ENCODE measurements at places on chromosomes 6 and 20.

- DNase-seq, result no peak
Observed at GRCh38 chr6:112235956-112236355, 18.4 kb downstream of the LAMA4 start.

DNA sequence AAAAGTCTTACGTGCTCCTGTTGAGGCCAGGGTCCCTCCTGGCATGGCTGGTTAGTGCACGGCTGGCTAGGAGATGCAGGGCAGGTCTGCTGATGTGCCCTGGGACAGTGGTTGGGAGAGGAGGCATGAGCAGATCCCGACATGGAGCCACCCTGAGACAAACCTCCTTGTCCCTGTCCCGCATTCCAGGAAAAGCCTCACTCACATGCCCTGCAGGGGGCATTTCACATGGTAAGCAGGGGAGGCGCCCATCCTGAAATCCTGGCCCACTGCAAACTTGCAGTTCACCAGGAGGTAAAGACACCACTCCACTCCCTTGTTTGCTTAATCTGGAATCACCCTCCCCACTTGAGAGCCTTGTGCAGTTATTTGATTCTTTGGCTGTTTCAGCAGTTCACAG, 116.7 kb upstream of the SLC24A3 start:
- no peak for DNase-seq

DNA sequence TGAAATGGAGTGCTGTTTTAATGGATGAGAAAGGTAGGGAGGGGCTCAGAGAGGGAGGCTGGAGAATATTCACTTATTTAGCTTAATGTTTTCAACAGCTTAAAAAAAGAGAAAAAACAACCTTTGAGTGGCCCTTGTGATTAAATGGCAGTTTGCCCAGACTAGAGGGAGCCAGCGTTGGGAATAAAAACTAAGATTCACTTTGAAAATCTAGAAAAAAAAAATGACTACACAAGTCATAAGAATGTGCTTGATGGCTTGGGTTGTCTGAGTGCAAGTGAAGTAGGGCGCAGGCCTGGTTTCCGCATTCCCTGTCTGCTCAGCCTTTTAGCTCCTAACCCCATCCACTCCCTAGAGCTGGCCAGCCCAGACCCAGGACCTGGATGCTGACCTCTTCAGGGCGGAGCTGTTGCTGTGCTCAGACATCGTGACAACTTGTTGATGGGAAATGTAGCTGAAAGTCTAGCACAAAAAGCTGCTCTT, 28.9 kb downstream of the UTRN start:
- no peak for DNase-seq

DNA sequence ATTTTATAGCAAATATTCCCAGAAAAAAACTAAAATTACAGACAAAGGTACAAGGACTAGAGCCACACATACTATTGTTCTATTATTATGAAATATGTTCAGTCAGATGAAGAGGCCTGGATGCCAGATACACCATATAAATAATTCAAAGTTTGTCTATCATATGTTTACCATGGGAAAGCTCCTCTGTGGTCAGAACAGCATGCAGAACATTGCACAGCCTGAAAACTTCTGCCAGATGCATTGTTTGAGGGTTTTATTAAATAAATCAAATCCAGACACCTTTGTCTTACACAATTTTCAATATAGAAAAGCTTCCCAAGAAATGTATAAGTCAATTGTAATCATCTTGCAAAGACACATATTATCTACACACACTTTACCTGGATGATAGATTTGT, 35.0 kb upstream of the COL21A1 start:
- DNase-seq, result no peak

GRCh38 chr20:52936351-52937340, 35.5 kb upstream of the TSHZ2 start:
- no peak for DNase-seq

DNA sequence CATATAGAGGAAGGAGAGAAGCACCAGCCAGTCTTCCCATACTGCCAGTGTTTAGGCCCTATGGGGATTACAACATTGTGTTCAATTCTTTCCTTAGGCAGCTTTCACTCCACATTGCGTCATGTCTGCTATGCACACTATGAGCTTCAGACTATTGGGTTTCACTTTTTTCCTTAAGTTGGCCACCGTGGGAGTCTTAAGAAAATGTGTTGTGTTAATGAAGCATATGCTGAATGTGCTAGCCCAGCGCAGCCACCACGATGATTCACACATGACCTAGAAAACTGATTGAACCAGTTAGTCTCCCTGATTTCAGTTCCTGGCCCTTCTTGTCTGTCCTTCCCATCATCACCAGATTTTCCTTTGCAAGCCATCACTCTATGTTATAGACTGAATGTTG, 21.5 kb downstream of the TUBB2B start:
- DNase-seq, result no peak

GRCh38 chr6:35195120-35195780, 18.5 kb upstream of the SCUBE3 start:
- no peak for DNase-seq

GRCh38 chr20:5949943-5950270, 426 bp downstream of the TRMT6 start:
- no peak for DNase-seq

GRCh38 chr6:148265054-148265453, 77.6 kb upstream of the SASH1 start:
- no peak for DNase-seq

DNA sequence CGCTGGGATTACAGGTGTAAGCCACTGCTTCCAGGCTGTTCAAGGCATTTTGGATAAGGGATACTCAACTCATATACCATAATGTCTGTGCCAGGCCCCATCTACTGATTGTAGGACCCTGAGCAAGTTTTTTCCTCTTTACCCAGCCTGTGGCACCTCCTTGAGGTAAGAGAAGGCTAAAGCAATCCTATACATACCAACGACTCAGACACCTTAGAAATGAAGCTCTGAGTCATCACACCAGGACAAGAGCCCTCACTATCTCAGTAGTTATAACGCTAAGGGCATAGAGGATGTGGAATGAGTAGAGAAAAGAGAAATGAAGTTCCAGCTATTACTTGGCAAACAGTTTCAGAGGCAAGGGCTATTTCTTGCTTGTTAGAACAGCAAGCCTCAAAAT, 16.9 kb downstream of the NDRG3 start:
- DNase-seq, result no peak

DNA sequence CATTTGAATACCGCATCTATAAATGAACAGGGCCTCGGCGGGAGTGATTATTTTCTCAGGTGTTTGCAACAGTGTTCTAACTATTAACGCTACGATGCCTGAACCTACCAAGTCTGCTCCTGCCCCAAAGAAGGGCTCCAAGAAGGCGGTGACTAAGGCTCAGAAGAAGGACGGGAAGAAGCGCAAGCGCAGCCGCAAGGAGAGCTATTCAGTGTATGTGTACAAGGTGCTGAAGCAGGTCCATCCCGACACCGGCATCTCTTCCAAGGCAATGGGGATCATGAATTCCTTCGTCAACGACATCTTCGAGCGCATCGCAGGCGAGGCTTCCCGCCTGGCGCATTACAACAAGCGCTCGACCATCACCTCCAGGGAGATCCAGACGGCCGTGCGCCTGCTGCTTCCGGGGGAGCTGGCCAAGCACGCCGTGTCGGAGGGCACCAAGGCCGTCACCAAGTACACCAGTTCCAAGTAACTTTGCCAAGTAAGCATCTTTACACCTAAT, 70.9 kb downstream of the HFE start:
- DNase-seq, result peak; percentile 72

DNA sequence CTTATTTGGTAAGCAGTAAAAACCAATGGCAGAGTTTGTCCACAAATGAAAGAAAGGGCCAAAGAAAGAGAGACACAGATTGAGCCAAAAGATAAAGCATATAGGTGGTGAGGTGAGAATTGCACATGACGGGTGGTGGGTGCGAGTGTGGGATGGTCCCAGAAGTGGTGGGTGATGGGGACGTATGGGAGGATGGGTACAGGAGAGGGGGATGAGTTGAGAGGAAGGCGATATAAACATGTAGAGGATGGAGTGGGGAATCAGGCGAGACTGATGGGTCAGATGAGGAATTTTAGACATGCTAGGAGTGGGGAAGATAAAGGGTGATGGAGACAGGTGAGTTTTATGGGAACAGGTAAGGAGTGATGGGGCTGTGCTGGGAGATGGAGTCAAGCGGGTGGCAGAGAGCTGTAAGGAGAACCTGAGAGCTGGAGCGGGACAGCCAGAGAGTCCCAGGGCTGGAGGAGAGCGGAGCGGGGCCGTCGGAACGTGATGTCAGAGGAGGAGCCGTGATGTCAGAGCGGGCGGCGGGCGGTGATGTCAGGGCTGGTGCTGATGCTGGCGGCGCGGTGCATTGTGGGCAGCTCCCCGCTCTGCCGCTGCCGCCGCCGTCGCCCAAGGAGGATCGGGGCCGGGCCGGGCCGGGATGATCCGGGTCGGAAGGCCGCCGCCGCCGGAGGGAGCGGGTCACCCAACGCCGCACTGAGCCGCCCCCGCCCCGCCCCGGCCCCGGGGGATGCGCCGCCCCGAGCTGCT, at the start of gene TTBK1:
TSS of gene TTBK1 (plus strand) at position 574 of the 756 bp plus-strand sequence. CDS start 3,180 bp downstream, outside the sequence.
- DNase-seq, result no peak

- DNase-seq, result no peak
Observed at GRCh38 chr6:36616893-36617521, 22.8 kb downstream of the SRSF3 start.

DNA sequence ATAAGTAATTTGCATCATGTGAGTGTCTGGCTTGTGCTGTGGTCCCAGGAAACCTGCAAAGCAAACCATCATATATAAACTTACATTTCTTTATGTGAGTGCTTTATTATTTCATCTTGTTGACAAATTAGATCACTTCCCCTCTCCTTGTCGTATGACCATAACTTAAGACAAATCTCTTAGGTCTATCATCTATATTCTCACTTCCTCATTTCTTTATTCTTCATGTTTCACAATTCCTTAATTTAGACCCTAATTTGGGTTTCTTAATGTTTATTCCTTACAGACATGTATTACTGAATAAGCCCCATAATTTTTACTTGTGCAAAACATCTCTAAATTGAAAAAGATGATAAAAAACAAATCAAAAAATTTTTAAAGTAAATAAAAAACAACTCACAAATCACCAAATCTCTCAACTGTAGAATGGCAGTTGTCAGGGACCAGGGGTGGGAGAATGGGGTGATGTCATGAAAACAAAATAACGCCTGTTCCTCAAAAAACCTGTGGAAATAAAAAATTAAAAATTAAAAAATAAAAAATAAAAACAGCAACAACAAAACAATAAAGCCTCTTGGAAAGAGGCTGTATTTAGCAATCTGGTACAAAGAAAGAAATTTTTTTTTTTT, 49.5 kb upstream of the FBXO30 start:
- DNase-seq, result no peak

- DNase-seq, result no peak
Observed at GRCh38 chr6:48475275-48475674, 364.3 kb upstream of the PTCHD4 start.

DNA sequence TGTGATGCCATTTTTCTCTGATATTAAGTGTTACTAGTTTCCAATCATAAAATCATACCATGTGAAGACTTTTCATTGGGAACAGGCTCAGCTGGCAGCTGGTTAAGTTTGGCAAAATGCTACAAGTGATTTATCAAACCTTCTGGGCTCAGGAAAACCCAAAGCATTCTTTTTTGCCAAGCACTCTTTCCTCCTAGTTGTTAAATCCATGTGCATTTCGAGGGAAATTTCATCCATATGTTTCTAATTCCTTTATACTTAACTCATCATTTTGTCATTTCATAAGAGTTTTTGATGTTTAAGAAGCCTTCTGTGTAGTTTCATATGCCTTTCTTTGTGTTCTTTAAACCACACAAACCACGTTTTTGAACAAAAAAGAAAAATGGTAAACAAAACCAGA, 217.6 kb upstream of the PDE10A start:
- DNase-seq, result no peak

DNA sequence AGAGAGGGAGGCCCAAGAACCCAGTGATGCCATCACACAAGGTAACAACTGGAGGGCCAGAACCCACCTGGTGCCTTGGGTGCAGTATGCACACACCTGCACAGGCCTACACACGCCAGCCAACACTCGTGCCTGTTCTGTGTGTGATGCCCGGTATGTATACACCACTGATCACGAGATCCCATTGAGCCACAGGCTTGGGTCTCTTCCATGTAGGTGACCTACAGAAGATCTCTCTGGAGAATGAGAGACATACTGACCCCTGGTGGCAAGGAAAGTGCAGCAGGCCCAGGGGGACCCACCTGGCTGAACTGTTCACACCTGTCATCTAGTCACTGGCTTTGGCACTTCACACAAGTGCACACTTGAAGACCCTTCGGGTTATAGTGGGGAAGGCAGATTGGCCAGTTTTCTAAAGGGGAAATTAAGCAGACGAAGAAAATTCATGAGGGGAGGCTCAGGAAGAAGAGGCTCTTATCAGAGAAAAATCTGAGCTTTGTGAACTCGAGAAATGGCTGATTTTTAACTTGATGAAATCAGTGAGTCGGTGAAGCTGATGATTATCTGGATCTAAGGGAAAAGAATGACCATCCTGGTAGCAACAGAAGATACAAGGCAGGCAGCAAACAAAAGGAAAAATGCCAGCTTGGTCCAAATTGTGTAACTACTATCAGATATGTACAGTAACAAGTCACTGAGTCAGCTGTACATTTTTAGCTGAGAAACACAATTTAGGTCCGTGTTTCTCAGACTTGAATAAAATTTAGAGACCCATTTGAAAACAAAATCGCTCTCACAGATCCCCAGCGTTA, 69.1 kb upstream of the PBOV1 start:
- DNase-seq, result no peak

GRCh38 chr20:59680148-59680650, 75.9 kb downstream of the PHACTR3 start:
- no peak for DNase-seq

DNA sequence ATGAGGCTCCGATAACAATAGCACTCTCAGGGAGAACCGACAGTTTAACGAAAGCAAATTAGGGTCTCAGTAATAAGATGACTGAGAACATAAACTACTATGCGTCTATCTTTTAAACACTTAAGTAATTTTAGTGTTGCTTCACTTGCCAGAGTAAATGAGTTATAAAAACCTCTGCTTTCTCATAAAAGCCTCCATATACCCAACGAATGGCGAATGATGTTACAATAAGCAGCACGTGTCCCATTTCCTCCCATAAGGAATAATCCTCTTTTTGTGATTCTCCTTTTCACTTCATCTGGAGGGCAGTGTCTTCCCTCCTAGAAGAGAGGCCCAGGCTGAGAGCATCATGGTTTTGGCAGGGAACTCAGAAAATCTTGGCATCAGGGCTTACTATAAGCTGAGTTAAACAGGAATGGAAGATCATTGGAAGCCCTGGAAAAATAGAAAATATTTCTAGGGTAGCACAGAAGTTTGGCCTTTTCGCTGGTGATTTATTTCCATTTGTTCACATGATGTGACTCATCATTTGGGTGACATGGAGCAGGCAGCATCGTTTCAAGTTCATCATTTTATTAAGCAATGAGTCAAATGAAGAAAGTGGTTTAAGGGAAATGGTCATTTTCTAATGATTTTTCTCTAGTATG, 255.4 kb downstream of the ATXN1 start:
- no peak for DNase-seq

DNA sequence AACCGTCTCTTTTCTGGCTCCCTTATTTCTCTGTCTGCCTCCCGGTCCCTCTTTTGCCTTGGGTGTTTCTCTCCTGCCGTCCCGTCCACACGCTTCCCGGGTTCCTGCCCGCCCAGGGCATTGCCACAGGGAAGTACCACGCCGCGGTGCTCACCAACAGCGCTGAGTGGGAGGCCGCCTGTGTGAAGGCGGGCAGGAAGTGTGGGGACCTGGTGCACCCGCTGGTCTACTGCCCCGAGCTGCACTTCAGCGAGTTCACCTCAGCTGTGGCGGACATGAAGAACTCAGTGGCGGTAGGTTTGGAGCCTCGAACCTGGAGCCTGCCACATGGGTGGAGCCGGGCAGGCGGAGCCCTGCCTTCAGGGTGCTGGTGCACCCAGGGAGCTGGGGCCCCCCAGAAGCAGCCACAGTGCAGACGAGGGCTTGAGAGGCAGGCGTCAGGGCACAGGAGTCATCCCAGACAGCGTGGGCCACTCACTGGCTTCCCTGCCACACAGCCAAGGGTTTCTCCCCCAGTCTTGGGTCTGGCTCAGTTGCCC, 21.3 kb downstream of the NPEPL1 start:
- no peak for DNase-seq

Data from stimulated activated CD8-positive, alpha-beta memory T cell treated with anti-CD3 and anti-CD28 coated beads, Interleukin-4, amount 100 ng/mL, for 1 hour (primary cell).